Right renal pelvis (tissue), 4 donors: ENCODE measurements at places on chromosomes 6 and 20. TPM values are rescaled to one million over a fixed set of nuclear protein-coding genes. Genes with fewer than 3 reads are reported as not detected.

DNA sequence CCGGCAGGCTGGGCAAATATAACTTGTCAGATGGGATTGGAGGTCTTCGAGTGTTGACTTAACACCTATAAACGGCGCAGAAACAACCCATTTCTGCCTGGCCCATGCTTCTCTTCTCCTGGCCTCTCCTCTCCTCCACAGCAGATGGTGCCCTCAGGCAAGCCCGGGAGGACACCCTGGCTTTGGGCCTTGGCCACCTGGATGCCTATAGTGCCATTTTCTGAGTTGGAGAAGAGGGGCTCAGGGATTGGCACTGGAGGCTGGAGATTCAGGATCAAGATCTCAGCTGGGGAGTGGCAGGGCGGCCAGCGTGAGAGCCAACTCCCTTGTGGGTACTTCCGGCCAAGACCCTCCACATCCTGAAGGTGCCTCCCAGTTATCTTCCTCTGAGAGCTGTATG lies 211.9 kb upstream of the PMEPA1 start:
- no peak for DNase-seq

The RIN2 gene
- 38.0 TPM for polyA plus RNA-seq

GRCh38 chr6:55276745-55277530 lies 50.3 kb upstream of the GFRAL start:
- DNase-seq = peak; percentile 63

DNA sequence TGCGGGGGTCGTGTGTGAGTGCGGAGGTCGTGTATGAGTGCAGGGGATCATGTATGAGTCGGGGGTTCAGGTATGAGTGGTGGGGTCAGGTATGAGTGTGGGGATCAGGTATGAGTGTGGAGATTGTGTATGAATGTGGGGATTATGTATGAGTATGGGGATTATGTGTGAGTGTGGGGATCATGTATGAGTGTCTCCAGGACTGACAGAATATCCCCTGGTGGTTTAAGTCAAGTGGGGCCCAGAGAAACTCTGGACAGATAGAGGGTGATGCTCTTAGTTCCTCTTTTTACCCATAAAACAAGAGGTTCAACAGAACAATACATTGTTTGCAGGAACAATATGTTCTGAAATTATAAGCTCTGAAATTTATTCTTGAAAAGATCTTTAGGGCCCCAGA lies 131.9 kb downstream of the UST start:
- DNase-seq = no peak

GRCh38 chr6:52904562-52905279 lies 4.8 kb downstream of the GSTA3 start:
- DNase-seq = no peak

DNA sequence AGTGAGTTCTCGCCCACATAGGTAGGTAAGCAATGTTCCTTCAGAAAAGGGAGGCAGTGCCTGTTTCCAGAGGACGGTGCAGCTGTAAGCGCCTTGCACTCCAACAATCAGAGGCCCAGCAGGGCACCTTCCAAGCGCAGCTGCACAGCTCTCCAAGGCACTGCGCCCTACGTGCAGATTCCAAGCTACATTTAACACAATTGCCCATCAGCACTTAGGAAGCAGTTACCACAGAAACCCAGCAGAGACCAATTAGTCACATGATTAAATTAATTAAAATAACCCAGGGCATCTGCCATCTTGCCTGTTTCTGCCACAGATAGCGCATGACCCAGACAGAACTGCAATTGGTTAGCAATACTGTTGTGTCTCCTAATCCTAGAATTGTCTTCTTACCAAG lies 65.5 kb downstream of the SOBP start:
- DNase-seq = no peak

The RCAN2 gene
- polyA plus RNA-seq = 27.5 TPM

DNA sequence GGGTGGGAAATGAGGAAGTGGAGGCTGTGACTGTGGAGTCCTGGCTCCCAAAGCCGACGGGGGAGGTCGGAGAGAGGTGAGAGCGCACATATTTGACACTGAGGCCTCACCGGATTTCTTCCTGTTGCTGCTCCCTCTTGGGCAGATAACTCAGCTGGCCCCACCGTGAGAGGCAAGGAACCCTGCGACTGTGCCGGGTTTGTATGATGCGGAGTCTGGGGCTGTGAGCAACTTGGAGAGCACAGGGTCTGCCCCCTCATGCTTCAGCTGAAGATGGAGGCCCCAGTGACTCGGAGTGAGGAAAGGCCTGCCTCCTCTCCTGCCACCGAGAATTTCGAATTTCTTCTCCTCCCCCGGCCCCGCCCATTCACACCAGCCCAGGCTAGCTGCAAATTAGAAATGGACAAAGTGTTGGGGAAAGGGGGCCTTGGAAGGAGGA lies 160.6 kb downstream of the GRM4 start:
- no peak for DNase-seq

GRCh38 chr6:167872538-167873210 lies 46.0 kb downstream of the AFDN start:
- no peak for DNase-seq

DNA sequence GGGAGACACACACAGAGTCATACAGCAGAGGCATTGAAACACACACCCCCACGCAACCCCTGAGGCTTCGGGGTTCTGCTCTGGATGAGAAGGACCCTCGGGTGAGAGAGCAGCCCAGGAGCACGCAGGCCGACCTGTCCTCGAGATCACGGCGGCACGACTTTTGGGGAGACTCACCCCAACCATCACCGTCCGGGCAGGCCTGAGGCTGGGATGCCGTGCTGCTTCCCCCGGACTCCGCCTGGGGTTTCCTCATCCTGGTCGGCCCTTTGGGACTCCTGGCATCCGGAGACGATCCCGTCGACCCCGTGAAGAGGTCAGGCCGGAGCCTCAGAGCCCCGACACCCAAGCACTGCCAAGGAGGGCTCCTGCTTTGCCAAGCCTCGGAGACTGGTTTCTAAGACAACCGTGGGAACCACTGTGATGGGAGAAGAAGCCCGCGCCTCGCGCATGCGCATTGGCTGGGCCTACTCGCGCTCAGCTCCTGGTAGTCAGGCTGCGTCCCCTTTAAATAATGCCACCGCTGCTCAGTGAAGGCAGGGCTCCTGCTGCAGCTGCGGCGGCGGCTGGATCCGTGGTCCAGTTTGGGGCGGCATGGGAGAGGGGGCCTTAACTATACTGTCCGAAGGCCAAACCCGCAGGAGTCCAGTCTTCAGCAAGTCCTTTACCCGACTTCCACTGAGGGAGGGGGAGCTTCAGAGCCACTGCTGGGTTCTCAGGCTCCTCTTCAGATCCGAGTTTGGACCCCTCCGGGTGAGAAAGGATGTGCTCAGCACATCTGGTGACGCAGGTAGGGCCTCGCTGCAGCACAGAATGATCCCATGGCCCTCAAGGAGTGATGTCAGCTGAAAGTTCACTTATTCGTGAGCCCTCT lies 171.4 kb upstream of the ZNF337 start:
- DNase-seq = peak; percentile 58

The VWA7 gene
- polyA plus RNA-seq = 10.4 TPM

GRCh38 chr6:41475164-41475563 lies 71.0 kb upstream of the FOXP4 start:
- no peak for DNase-seq

DNA sequence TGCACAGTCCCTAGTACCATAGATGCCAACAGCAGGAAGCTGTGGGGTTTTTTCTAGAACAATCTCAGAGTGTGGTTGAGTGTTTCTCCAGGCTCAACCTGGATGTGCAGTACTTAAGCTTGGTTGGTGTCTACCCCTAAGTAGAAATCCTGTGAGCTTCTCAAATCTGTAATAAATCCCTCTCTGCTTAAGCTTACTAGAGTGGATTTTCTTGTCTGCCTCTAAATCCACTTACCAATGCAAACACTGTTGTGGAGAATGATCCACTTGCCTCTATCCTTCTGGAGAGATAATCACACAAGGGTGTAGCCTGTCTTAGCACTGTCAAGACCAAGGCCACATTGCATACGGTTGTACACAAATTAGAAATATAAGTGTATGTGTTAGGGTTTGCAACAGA lies 43.3 kb upstream of the CLIC5 start:
- DNase-seq = no peak
